ENCODE measurements at places on chromosomes 4 and X.

DNA sequence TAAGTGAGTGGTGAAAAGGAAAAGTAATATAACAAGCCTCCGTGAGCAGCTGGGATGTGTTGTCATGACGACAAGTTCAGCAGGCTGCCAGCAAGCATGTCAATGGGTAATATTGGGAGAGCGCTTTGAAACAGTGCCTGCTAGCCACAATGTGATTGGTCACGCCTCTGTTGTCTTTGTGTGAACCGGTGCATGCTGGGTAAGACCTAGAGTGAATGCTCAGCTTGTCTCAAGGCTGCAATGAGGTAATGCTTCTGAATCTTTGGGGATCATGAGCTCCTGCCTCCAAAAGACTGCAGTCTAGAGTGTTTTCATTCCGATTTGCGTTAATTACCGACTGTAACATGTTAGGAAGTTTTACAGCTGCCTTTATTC, 54.9 kb downstream of the STOX2 start:
- no peak for DNase-seq

- DNase-seq, result no peak
Observed at GRCh38 chrX:124203311-124203710, 129.1 kb upstream of the TEX13D start.

- DNase-seq, result no peak
Observed at GRCh38 chrX:31819455-31819854, 747.6 kb upstream of the FTHL17 start.

GRCh38 chr4:96342196-96342595, 502.3 kb downstream of the PDHA2 start:
- DNase-seq, result no peak

- DNase-seq, result no peak
Observed at GRCh38 chr4:123415977-123416376, 19.4 kb downstream of the SPRY1 start.

GRCh38 chrX:153409414-153410101, 1.7 kb upstream of the ZFP92 start:
- DNase-seq, result no peak

DNA sequence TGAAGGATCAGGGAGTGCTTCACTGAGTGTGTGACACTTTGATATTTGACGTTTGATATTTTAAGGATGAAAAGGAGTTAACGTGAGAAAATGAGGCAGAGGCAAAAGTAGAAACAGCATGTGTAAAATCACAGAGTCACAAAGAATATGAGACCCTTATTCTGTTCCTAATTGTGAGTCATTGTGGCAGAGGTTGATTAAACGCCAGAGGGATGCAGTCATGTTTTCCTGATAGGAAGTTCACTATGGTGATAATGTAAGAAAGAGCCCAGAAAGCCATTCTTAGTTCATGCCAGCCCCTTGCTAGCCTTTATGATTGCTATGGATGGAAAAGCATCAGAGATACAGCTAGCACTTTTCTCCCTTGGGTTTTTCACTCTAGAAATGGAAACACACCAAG, 33.5 kb upstream of the IGSF1 start:
- DNase-seq, result no peak

- peak; percentile 47 for DNase-seq
Observed at GRCh38 chr4:36244257-36245082, at the start of gene ARAP2. ARAP2 (minus strand) TSS chr4:36244514; CDS start chr4:36229486, 15,028 bp downstream.

GRCh38 chrX:53682885-53683555, 3.5 kb downstream of the HUWE1 start:
- DNase-seq, result no peak

GRCh38 chr4:137519406-137519805, 12.9 kb downstream of the PCDH18 start:
- no peak for DNase-seq

- DNase-seq, result no peak
Observed at GRCh38 chr4:39032218-39033085, at the start of gene TMEM156. TMEM156 (minus strand) TSS chr4:39032409; CDS start chr4:39032313, 96 bp downstream.

GRCh38 chrX:3256868-3257267, 89.6 kb downstream of the MXRA5 start:
- no peak for DNase-seq

DNA sequence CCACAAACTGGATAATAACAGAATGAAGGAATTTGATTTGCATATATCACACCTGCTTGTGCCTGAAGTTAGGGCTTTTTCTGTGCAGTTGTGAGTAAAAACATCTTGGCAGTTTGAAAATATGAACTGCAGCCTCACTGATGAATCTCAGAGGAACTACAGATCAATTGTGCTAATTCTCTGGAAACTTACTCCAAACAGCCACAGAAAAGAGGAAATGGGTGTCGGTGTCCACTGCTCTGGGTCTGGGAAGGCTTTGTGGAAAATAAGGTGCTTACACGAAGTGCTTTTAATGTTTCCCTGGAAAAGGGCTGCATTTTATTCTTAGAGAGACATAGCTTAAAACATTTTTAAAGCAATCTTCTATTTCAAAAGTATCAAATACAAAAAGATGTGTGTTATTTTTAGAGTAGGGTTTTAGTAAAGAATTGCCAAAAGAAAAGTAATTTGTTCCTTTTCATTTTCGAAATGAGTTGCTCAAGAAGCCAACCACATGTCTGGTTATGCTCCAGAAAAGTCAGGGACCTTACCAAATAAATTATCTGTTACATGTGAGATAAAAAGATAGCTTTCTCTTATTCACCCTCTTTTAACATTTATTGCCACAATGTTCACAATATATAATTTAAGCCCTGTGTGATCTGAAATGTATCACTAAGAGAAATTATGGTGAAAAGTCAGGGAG, 240.1 kb downstream of the FRAS1 start:
- no peak for DNase-seq

DNA sequence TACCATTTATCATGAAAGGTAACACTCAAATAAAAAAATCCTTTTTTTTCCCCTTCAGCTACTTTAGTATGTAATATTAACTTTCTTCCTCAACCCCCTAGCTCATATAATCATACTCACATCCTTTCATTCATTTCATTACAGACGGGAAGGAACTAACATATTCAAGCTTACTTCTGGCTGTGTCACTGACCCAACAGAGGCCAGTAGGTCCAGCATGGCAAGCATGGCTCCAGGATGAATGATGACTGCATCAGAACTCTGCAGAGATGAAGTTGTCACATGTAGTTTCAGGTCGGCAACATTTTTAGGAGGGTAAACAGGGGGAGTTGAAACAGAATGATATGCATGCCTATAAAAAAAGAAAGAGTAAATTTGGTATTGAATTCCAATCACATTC, 163.4 kb downstream of the WDFY3 start:
- no peak for DNase-seq

GRCh38 chr4:134078230-134078914, 123.2 kb downstream of the PABPC4L start:
- DNase-seq, result no peak

DNA sequence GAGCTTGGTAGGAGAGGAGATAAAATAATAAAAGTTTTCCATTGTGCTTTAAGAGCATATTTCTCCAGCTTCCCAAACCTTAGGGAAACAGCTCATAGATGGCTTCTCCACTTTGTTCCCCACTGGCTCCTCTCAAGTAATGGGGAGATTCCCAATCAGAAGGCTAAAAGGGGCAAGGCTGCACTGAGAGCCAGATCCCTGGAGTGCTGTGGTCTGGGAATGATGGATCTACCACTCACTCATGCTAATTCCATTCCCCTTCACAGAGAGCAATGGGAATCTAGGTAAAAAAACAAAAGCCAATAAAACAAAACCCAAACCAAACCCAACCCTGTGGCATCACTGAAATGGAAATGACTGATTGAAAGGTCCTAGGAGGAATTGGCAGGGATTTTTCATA, 219.7 kb upstream of the MBNL3 start:
- DNase-seq, result no peak

DNA sequence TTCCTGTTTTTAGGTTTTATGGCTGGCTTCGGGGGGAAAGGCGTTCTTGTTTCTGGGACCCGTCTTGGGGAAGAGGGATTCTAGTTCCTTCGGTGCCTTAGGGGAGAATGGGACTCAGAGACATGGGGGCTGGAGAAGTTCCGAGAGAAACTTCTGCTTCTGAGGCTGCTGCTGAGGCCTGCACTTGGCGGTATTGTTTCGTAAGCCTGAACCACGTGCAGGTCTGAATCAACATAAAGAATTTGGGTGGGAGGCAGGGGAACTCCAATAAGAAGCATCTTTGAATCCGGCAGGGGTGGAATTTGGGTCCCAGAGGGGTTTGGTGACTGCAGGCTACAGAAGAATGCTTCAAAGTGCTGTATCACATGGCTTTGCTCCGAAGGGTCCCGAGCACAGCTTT, 15.1 kb downstream of the XG start:
- DNase-seq, result no peak

- DNase-seq, result no peak
Observed at GRCh38 chrX:136780763-136781162, at the start of gene ARHGEF6. ARHGEF6 (minus strand) TSS chrX:136780932; CDS start chrX:136780882, 50 bp downstream.

DNA sequence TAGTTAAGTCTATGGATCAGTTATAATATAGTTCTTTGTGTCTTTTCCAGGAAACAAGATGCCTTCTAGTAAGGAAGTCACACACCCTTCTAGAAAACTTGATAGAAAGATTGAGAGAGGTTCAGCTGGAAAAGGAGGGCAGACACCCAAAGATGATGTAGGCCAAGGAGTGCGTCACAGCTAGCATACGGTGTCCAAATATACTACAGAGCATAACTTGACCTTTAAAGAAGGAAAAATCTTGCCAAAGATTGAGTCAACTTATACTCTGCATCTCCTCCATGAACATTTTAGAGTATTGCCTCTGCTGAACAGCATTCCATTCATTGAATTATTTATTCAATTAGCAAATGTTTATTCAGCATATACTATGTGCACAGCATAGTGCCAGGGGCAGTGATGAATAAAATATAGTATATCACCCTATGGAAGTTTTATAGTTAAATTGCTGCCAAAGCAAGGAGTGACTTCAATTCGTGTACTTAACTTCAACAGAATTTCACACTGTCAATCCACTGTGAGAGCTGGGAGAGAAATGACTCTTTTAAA, 51.9 kb upstream of the SLC6A14 start:
- DNase-seq, result no peak

DNA sequence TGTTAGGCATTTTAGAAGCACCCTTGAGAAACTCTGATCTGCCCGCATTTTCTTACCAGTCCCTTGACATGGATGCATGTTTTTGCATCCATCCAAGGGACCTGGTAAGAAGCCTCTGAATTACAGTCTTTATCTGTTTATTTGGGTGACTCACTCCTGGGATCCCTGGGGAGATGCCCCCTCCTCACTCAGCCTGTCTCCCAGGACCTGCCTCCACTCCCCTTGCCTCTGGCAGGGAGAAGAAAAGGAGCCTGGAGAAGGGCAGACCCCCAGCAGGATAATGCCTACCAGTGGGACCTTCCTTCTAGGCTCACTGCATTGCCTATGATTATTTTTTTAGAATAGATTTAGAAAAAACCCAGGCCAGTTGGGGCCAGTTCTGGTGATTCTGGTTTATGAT, 329.4 kb downstream of the PTTG2 start:
- no peak for DNase-seq

GRCh38 chr4:1972414-1972813, 36.4 kb downstream of the NELFA start:
- DNase-seq, result no peak

GRCh38 chr4:67963356-67963755, at the start of gene TMPRSS11A:
TMPRSS11A (minus strand) TSS chr4:67963493; CDS start chr4:67963393, 100 bp downstream.
- no peak for DNase-seq

- no peak for DNase-seq
Observed at GRCh38 chrX:2894885-2895292, 34.2 kb downstream of the ARSD start.

DNA sequence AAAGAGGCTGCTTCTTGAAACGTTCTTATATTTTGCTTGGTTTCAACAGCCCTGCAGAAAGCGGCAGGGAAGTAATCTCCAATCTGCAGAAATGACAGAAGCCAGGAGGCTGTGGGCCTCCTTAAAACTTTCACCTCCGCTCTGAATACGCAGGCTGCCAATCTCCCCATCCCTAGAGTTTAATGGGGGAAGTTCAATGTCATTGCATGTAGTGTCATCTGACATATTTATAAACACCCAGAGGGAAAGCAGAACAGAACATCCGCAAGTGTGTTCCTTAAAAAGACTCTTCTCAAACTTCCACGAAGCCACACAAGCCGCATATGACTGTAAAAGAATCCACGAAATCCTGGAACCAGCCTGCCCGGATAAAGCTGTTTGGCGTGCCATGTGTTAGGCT, 148.8 kb upstream of the TBL1X start:
- no peak for DNase-seq

GRCh38 chrX:580030-580429, 50.6 kb upstream of the SHOX start:
- DNase-seq, result no peak

- no peak for DNase-seq
Observed at GRCh38 chrX:154991039-154991438, 31.5 kb downstream of the F8 start.

DNA sequence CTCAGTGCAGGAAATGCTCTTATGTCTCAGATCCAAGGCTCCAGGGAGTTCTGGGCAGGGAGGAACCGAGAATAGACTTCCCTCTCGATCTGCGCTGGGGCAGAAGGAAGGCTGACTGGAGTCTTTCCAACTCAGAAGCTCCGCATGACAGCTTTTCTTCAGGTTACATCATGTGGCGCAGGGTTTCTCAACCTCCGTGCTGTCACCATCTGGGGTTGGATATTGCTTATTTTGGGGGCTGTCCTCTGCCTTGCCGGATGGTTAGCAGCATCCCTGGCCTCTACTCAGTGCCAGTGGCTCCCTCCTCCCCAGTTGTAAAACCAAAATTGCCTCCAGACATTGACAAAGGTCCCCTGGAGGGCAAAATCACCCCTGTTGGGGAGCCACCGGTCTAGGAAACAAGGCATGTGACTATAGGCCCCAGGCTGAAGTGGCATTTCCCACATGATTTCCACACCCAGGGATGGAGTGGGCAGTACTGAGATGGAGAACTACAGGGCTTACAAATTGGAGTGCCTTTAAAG, 21.4 kb downstream of the REELD1 start:
- no peak for DNase-seq

DNA sequence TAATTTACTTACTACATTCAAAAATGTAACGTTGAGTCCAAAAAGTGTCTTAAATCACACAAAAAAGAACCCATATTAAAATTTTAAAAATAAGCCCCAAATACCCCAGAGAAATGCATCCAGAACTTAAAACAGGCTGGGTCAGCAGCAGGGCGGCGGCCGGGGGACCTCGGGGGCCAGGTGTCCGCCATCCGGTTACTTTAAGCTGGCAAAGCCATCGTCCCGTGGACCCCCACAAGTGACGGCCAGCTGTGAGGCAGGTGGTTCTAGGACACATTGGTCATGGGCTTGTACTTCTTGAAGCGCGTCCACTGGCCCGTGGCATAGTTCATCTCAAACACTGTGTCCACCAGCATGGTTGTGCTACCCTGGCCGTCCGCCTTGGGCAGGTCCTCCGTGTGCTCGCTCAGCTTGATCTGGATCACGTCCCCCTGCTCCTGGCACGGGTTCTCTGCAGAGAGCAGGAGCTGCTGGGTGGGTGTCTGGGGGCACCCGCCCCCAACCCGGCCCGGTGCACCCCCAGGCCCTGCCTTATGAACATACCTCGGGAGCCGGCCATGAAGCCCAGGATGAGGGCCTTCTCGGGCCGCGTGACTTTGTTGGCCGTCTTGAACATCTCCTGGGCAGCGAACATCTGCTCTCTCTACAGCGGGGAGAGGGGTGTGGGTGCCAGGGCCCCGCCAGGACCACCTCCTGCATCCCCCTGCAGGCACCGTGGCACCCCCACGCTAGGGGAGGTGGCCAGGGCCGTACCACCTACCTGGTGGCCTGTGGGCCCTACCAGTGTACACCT, 25.5 kb downstream of the NELFA start:
- DNase-seq, result no peak

Data from activated CD4-positive, CD25-positive, alpha-beta regulatory T cell treated with anti-CD3 and anti-CD28 coated beads, Interleukin-2, amount 50 U/mL, for 16 hours (primary cell).